ENCODE measurements at places on chromosomes 12 and 14. TPM values are rescaled to one million over a fixed set of nuclear protein-coding genes. Genes with fewer than 3 reads are reported as not detected.

TESPA1 gene
- not detected for total RNA-seq

DNA sequence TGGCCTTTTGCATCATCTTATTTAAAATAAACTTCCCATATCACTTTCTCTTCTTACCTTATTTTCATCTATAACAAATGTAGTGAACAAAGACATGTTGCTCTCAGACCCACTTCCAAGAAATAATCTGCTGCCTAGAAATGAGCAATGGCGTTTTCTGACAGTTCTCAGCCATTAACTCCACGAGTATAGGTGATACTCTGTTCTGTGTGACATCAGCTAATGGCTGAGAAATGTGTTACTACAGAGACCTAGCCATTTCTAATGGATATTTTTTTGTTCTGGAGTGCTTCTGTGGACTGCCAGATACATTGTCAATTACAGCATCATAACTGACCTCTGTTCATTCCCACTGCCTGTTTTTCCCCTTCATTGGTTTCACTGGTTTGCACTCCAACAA lies 67.8 kb downstream of the CCDC59 start:
- no peak for DNase-seq

DNA sequence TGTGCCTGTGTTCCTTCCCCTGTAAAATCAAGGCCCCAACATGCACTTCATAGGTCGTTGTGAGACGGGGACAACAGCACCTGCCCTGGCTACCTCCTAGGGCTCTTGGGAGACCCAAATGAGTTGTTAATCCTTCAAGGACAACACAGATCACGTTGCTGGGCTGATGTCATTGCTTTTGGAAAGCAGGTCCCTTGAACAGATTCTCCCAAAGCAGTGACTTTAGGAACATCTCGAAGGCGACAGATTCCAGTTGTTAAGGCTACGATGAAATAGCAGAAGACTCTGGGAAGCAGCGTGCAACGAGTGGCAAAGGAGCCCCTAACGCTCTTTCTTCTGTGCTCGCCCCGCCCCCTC lies 26.2 kb upstream of the MAP1LC3B2 start:
- no peak for DNase-seq

DNA sequence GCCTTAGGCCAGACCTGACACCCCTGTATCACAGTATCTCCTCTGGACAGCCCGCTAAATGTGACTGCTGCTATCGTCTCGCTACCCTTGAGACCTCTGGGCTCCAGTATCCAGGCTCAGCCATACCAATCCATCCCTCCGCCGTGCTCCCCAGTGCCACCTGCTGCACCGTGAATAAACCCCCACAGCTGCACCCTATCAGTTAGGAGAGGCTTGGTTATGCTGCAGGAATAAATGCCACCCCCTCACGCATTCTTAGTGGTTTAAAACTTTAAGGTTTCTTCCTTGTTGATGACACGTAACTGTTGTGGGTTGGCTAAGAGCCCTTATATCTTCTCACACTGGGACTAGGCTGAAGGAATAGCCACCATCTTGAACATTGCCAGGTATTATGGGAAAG lies 12.1 kb downstream of the CCDC63 start:
- no peak for DNase-seq

SLCO1B1 gene
- not detected for total RNA-seq

- no peak for DNase-seq
These were observed 217.4 kb upstream of the RTL1 start for GRCh38 chr14:101120641-101121507.

GRCh38 chr12:22396253-22396652 lies 61.7 kb upstream of the ST8SIA1 start:
- DNase-seq, result no peak

KCNK10 gene
- not detected for total RNA-seq

LBHD2 gene
- 0.82 TPM for total RNA-seq

GRCh38 chr14:62939970-62940369 lies 105.3 kb downstream of the KCNH5 start:
- DNase-seq, result no peak

- no peak for DNase-seq
These were observed 53.1 kb upstream of the KCNA1 start for GRCh38 chr12:4856596-4856995.

DNA sequence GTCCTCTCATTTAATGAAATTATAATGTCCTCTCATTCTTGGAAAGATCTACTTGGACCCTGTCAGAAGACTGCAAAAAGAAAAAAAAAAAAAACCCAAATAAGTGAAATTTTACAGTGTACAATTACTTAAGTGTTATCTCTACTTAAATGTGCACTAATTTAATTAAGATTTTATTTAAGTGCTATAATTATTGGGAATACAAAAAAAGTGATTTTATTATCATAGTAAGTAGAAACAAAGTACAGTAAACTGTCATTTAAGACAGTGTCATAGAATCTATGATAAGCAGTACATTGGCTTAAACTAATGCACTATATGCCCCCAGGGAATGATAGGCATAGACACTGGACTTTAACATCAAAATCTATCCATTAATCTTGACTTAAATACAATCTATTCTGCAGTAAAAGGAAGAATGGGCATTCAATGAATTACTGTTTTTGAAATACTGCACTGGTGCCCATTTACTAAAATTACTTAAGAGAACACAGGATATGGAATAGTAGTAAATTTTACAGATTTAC lies 23.3 kb downstream of the INSM2 start:
- DNase-seq, result no peak

- DNase-seq, result no peak
These were observed 3.1 kb upstream of the RBM25 start for GRCh38 chr14:73055251-73055650.

KLHDC1 gene
- 1.3 TPM for total RNA-seq

- DNase-seq, result no peak
These were observed 250.8 kb downstream of the EGLN3 start for GRCh38 chr14:33700052-33700451.

WNT5B gene
- total RNA-seq, result 8.9 TPM

DNA sequence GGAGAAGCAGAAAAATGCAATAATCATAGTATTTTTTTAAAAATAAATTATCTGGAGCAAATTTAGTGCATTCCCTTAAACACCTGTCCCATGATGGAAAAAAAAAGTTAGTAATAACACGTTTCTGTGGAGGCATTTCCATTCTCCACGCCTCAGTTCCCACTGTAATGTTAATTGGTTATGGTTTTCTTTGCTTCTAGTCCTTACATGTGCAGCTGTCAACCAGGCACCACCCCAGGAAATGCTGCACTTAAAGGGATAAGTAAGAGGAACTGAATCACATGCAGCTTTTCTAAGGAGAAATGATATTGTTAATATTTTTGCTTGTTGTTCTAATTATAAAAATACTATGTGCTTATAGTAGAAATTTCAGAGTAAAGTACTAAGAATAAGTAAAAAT lies 240.3 kb downstream of the ZFP36L1 start:
- DNase-seq, result no peak

DNA sequence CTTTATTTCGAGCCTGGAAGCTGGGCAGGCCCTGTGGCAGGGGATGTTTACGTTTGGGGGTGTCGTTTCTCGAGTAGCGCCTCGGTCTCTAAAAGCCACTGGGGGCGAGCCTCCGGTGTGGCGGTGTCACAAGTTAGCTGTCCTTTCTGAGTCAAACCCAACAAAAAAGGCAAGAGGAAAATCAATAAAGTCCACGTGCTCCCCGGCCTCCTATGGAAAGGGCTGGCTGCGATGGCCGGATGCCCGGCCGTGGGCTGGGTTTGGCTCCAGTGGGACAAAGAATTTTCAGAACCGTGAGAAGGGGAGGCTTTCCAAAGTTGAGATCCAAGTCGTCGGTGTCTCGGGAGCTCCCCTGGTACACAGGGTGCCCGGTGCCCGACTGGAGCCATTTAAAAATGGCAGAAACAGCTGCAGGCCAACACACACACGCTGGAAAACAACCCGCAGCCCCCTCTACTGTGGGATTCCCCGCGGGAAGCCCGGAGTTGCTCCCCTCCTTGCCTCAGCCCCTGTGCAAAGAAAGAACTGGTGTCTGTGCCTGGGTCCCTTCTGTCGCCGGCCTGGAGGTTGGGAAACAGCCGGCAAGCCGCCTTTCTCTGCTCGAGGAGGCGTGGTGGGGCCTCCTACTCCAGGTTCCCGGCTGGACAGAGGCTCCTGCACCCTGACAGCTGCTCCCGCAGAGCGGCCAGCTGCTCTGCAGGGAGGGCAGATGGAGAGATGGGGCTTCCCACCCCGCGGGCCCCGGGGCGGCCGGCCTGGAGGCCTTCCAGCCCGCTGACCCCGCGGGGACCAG lies 1.9 kb downstream of the BCL7A start:
- no peak for DNase-seq

DNA sequence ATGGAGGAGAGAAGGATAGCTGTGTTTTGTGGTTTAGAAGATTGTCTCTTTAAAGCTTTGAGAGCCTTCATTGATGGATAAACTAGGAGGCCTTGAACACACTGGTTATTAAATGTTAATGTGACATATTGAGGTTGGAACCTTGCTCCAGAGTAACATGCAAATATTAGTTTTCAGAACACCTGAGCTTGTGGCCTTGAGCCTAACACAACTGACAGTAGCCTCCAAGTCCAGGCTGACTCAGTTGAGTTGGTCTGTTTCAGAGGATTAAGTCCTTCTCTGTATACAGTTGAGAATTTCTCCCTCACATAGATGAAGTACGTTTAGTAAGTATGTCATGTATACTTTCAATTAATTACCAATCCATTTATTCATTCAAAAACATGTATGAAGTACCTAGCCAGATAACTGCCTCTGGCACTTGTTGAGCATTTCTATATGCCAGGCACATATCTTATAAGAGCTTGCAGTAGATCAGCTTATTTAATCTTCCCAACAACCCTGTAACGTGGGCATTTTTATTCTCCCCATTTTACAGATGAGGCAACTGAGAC lies 63.5 kb downstream of the ELK3 start:
- DNase-seq, result no peak

PTCSC3 gene
- total RNA-seq, result not detected

DNA sequence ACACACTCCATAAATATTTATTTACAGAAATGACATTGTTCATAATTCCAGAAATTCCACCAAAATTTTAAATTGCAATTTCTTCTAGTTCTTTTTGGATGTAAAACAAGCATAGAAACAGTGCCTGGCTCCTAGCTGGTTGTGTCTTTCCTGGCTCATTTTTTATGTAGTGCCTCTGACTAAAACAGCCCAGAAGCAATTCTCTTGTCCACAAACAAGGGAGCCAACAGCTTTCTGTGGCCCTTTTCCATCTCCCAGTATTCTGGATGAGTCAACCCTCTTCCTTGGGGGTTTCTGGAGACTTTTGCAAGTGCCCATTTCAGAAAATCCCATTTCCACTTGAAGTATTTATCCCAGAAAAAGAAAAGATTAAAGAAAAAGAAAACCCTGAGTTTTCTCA lies 141.4 kb downstream of the PHLDA1 start:
- no peak for DNase-seq

GRCh38 chr12:99287136-99287535 lies 360.4 kb upstream of the GARIN6 start:
- no peak for DNase-seq

TCP11L2 gene
- total RNA-seq, result 0.78 TPM

DNA sequence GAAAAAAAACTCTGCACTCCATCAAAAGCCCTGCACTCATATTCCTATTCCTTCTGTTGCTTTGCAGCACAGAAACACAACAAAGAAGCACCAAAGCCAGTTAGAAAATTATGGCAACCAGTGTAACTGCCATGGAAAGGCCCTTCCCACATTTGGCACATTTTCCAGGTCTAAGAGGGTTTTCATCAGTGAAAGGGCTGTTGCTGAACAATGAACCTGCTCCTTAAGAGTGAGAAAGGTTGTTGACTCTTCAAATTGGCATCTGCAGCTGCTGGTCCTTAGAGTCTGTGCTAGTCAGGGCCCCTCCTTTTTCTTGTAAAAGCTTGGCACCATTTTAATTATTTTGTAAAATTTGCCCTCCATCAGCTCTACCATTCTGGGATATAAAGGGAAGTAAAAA lies 378.7 kb upstream of the KITLG start:
- DNase-seq, result no peak

DBX2 gene
- total RNA-seq, result not detected

GRCh38 chr12:72234886-72235285 lies 37.3 kb upstream of the TRHDE start:
- DNase-seq, result no peak

DNA sequence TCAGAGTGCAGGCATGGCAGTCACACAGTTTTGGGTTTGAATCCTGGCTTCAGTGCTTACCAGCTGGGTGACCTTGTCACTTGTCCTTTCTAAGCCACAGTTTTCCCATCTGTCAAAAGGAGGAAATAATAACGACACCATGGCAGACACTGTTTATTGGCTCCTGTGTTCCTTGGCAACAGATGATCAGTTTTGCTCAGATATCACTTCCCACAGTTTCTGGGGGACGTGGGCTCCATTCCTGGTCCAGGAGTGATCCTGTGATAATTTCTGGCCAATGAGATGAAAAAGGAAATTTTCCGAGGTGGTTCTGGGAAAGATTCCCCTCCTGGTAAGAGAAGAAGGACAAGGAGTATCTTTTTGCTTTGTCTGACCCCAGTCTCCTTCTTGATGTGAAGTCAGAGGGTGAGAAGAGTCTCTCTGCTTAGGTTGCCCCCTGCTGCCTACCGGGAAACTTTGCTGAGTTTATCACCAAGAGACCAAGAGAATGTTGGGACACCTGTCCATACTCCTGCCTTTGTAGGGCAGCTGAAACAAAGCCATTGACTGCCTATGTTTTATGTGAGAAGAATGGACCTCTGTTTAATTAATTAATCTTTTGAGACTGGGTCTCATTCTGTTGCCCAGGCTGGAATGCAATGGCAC lies 178.9 kb upstream of the NRXN3 start:
- DNase-seq, result no peak

ACVRL1 gene
- 23.3 TPM for total RNA-seq

- no peak for DNase-seq
These were observed 14.2 kb downstream of the DLK1 start for GRCh38 chr14:100740929-100741328.

BEST3 gene
- not detected for total RNA-seq

- DNase-seq, result no peak
These were observed 124.5 kb downstream of the ANO4 start for GRCh38 chr12:100919116-100919515.

- DNase-seq, result no peak
These were observed 203.0 kb upstream of the SFSWAP start for GRCh38 chr12:131507881-131508280.

DNA sequence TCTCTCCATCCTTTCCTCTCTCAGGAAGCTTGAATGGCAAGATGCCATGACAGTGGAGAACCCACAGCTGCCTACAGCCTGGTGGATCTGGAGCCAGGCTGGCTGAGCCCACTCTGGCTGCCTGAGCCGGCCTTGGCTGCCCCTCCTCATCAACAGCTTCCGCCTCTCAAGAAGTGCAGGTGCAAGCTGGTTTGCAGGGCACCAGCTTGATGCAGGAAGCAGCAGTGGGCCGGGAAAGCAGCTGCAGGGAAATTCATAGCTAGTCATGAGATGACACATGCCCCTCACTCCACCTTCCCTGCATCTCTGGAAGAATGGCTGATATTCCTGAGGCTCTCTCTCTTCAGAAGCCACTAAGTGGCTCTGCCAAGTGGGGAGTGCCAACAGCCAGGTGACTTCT lies 289.1 kb downstream of the RPS29 start:
- no peak for DNase-seq

All from SJSA1 (cell line).